ENCODE measurements at places on chromosomes 2 and 18.

DNA sequence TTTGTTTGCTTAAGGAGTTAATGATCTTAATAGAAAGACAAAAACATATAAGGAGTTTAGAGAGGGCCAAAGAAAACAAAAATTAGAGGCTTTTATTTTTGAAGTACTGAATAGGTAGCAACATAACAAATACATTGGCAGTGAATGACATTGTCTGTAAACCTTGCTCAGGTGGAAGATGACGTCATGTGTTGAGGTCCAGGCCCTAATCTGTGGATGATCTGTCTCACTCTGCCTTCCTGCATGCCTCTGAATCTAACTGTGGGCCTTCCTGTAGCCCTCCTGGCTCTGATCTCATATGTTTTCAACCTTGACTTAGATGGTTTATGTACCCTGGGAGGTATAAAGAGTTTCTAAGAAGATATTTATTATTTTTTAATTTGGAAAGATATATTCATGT lies 58.1 kb upstream of the DYNAP start:
- DNase-seq, result no peak

GRCh38 chr2:8629402-8629801 lies 52.5 kb upstream of the ID2 start:
- no peak for DNase-seq

- DNase-seq, result no peak
These were observed 3.2 kb downstream of the CFLAR start for GRCh38 chr2:201118961-201119854.

DNA sequence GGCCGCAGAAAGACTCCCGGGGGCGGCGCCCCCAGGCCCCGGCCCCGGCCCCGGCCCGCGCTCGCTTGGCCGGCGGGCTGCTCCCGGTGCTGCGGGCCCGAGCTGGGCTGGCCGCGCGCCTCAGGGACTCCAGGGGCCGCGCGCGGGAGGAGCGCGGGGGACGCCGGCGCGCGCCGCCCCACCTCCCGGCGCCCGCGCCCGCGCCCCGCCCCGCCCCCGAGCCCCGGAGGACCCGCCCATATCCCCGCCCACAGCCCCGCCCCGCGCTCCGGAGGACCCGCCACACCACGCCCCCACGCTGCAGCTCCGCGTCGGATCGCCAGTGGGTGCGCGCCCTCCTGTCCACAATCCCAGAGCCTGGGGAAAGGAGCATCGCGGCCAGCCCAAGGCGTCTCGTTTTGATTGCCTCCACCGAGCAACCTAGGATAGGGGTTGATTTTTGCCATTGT lies at the start of gene PARD6G:
Gene PARD6G, minus strand, starts transcription at position 122 of the 449 bp plus-strand sequence. CDS start 166 bp downstream, outside the sequence.
- peak; percentile 62 for DNase-seq

GRCh38 chr2:122478117-122478516 lies 722.7 kb downstream of the TSN start:
- DNase-seq, result no peak

DNA sequence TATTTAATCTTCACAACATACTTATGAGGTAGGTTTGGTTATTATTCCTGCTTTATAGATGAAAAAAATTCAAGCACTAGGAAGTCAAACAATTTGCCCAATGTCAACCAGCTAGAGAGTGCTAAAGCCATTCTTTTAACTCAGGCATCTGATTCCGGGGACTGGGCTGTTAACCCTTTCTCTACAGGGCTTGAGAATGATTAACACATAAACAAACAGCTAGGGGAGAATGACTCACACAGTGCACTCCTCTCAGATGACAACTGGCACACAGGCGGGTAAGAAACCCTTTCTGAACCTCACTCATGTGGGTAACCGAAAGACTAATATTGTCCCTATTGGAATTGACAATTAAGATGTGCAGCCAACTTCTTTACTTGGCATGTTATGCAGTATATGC lies 86.3 kb upstream of the FSHR start:
- DNase-seq, result no peak

GRCh38 chr2:181231151-181231550 lies 226.0 kb upstream of the ITGA4 start:
- DNase-seq, result no peak
